Left kidney (tissue), 8 donors: ENCODE measurements at places on chromosomes 11 and 22.

GRCh38 chr11:20037396-20038153 is 122.7 kb downstream of the DBX1 start:
- no peak for DNase-seq

GRCh38 chr11:106101819-106102218 is 24.4 kb downstream of the AASDHPPT start:
- DNase-seq, result no peak

DNA sequence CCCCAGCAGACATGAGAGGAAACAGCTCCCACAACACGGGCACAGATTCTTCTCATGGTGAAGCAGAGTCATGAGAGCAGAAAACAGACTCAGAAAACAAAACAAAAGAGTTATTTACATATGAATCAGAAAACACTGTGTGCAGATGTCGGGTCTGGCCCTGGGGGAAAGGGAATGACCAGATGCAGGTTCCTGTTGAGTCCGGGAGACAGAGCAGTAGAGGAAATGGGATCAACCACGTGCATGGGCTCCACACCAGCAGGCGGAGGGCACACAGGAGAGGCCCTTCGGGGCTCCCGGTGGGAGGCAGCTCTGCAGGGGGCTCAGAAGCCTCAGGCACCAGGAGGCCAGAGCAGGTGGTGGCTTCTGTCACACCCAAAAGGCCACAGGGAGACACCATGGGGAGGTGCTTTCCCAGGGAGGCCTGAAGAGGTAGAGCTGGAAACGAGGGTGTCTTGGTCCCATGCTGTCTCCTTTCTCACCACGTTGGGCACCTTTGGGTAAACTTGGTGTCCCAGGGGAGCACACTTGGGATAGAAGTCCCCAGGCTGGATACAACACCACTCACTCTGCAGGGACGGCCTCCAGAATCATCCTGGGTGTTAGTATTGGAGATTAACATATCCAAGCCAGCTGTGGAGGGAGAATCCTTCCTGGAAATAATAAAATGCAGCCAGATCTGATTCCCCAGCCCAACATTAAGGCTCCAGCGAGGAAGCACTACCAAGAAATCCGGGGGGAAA is 764.7 kb downstream of the BRD1 start:
- no peak for DNase-seq

DNA sequence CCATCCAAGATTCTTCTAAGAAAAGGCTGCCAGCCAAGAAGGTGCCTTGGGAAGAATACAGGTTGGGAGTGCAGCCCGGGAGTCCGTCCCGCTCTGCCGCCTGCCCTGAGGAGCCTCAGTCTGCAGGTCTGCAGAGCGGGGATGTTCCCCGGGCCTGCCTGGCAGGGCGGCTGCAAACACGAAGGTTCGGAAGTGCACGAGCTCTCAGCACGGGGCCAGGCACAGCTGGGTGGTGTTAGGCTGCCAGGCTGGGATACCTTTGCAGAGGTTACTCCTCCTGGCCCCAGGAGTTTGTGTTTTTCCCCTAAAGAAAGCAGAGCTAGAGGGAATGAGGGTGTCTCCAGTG is 9.4 kb upstream of the PRR5 start:
- no peak for DNase-seq
